Activated CD4-positive, alpha-beta T cell treated with anti-CD3 and anti-CD28 coated beads, Interleukin-2, amount 50 U/mL, for 4 hours (primary cell): ENCODE measurements at places on chromosomes 6 and 20.

DNA sequence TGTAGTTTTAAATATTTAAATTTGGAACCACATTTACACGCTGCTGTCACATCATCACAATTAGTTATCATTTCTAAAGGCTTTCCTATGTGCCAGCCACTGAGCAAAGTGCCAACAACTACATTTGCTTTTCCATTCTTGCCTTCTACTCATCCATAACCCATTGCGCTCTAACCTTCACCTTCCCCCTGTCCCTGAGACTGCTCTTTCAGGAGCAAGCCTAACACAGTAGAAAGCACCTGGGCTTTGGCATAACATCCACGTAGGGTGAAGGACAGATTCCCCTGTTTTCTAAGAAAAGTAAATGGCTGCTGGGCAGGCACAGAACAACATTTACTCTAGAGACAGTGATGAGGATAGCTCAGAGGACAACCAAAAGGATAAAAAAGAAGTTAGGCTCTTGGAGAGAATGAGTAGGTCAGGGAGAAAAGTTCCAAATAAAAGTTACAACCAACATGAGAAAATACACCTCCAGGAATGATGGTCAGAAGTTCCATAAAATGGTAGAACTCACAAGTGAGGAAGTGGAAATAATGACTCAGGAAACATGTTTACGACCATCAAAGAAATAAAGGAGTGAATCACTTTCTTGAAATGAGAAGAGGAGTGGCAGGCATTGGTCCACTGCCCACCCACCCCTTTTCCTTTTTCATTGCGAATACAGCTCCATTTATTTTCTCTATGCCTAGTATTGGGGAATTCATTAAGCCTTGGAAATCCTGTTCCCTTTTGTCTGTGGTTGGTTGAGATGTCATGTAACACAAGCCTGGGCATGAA, 77.2 kb downstream of the PFDN4 start:
- no peak for DNase-seq

GRCh38 chr6:127496471-127496870, 22.7 kb downstream of the MTCL3 start:
- no peak for DNase-seq

GRCh38 chr6:110232450-110232849, 52.2 kb downstream of the CDC40 start:
- DNase-seq, result no peak

DNA sequence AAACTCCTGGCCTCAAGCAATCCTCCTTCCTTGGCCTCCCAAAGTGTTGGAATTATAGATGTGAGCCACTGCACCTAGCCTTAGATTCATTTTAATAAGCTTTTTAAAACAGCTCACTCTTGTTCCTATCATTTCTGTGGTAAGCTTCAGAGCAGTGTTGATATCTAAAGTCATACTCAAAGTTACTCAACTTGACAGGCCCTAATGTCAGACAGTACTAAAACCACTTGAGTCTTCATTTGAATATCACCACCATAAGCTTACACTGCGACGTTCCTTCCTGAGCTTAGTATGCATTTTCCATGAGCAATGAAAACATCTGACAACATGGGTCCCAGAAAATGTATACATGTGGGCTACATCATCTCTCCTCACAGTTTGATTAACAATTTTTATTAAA, 6.0 kb downstream of the FUCA2 start:
- DNase-seq, result no peak

- no peak for DNase-seq
Measured at GRCh38 chr6:82957171-82957867, 108.3 kb downstream of the UBE3D start.

DNA sequence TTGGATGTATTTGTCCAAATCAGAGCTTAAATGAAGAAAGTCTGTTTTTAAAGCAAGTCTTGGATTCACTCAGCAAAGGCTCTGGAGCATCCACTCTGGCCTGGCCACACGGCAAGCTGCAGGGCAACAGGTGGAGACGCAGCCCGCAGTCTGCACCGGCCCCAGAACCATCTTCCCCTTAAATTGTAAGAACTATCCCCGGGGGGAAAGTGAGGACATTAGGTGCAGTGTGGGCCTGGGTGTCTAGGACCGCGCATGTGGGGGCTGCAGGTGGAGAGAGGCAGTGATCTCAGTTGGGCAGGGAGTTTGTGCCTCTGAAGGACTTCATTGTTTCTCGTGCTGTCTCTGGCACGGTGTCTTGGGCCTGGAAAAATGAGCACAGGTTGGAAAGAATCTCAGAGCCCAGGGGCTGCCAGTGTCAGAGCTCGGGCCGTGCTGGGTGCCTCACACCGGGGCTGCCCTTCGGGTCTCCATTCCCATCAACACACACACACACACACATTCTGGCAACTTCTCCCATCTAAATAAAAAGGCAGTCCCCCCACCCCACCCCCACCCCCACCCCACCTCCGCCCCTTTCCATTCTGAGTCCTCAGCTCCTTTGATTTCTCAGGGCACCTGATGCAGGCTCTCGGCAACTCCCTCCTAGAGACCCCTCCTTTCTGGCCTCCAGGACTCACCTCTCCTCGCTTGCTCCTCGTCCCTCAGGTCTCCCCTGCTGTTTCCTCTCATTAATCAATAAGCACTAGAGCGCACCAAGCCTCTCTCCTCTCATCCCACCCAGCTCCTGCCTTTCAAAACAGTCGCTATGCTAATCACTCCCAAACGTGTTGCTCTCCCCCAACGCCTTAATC, 48.4 kb downstream of the FOXF2 start:
- DNase-seq, result no peak

DNA sequence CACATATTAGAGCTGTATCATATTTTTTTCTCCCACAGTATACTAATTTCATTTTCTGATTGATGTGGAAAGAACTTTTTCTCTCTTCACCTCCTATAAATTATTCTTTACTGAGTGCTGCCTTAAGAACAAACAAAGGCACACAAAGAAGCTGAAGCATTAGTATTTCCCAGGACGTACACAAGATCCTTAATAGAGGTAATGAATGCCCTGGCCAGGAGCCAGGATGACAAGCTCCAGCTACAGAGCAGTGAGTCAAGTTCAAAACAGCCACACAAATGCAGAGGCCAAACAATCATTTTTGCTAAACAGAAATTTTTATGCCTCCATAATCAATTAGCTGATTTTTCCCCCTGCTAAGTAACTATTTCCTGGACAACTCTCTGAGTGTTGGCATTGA, 639.6 kb downstream of the EPHA7 start:
- no peak for DNase-seq

GRCh38 chr20:41425180-41425884, 58.7 kb upstream of the EMILIN3 start:
- DNase-seq, result no peak

- no peak for DNase-seq
Measured at GRCh38 chr6:87789198-87789899, 87.3 kb upstream of the AKIRIN2 start.

DNA sequence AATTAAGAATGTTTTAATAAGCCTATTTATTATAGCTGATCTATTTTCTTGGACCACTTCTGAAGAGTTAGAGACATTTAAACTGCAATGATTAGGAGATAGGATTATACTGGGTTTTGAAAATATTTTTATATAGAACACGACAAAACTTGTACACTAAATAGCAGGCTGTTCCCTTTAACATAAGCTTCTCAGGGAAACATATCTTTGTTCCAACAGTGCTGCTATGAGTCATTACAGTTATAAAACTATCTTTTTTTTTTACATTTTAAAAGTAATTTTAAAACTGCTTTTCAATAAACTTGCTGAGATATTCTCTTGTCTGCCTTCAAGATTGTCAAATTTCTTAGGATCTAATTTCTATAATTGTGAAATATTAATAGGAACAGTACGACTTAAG, 389.1 kb downstream of the ARHGAP18 start:
- no peak for DNase-seq

GRCh38 chr6:44659726-44660125, 272.2 kb downstream of the CDC5L start:
- DNase-seq, result no peak

- DNase-seq, result no peak
Measured at GRCh38 chr20:48141660-48142515, 356.6 kb upstream of the SULF2 start.
